ENCODE measurements at places on chromosomes 6 and 20.

DNA sequence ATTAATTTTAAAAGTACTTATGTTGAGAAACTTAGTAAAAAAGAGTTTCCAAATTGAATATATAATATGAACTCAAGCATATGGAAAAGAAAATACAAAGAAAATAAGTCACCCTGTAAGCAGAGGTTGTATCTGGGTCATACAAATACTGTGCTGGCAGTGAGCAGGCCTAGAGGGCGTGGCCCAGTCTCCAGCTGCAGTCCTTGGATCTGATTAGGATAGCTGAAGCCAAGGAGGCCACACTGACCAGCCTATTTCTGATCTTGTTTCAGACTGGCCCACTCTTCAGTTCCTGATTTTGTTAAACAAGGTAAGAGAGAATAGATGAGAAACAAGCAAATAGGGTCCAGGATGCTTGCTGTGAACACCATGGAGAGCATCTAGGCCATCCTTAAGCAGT, 228.8 kb downstream of the EPM2A start:
- no peak for DNase-seq

- no peak for DNase-seq
Measured at GRCh38 chr6:131773284-131773950, 34.4 kb upstream of the ENPP1 start.

DNA sequence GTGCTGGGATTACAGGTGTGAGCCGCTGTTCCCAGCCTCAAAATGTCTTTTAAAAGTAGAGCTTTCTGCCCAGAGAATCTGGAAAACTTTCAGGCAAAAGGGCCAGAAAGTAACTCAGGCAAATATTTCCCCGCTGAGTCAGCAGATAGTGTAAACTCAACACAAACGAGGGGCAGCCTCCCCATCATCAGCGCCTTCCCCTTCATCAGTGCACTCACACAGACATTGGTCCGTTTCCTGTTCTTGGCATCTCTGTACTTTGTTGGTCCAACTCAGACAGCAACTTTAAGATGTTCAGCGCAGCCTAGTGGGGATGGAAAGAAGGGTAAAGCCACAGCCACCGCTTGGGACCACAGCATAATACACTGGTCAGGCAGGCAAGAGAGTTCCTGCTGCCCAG, 69.5 kb downstream of the CSE1L start:
- DNase-seq: no peak

DNA sequence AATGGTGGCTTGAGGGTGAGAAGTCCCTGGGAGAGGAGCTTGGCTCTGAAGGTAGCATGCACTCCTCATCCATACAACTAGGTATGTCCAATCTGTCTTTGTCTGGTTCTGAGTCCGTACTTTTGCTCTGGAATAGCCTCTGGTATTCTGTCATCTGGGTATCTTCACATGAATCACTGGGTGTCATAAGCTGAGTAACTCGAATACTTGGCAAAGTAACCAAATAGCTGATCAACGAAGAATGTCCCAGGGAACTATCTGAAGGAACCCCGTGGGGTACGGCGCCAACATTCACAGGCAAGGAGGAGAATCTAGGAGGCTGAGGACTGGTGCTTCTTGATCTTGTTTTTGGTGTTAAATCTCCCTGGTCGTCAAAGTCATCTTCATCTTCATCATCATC, 184.8 kb downstream of the HIVEP2 start:
- no peak for DNase-seq

GRCh38 chr6:122931916-122932315, 64.1 kb upstream of the CLVS2 start:
- no peak for DNase-seq

DNA sequence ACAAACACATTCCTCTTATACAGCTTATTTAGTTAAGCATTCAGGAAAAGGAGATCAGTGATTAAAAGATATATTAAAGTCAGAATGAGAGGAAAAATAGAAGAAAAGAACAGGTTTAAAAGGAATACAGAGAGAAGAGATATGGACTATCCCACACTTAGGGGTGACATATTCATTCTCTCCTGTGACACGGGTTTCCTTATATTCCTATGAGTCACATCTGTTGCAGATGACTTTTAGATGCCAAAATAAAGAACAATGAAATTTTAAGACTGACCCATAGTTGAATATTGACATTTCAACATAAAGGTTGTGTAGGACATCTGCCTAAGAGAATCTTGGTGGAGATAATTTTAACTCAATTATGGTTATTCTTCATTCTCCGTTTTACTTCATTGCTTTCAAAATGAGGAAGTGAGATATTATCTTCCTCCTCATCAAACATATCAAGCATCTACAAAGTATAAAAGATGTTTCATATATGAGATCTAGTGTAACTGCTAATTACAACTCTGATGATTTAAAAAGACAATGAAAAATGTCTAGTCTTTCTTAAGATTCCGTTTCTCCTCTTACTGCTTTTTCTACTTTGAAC, 1336.7 kb upstream of the CITED2 start:
- no peak for DNase-seq

GRCh38 chr6:75147512-75147911, 58.3 kb downstream of the COL12A1 start:
- no peak for DNase-seq
